ENCODE measurements at places on chromosomes 12 and 14. TPM values are rescaled to one million over a fixed set of nuclear protein-coding genes. Genes with fewer than 3 reads are reported as not detected.

GRCh38 chr12:87661786-87662377 is 367.3 kb downstream of the C12orf50 start:
- DNase-seq = no peak

- DNase-seq = no peak
These were observed 87.7 kb upstream of the KRR1 start for GRCh38 chr12:75599061-75599460.

RDH5 gene
- total RNA-seq = 3.6 TPM

KLRC4 gene
- not detected for total RNA-seq

GRCh38 chr14:66496911-66497310 is 10.7 kb downstream of the CCDC196 start:
- DNase-seq = no peak

NEUROD4 gene
- total RNA-seq = not detected
